ENCODE measurements at places on chromosomes 7 and 10.
A peak's percentile ranks its signal among the peaks of the same experiment; 100 is the strongest.

DNA sequence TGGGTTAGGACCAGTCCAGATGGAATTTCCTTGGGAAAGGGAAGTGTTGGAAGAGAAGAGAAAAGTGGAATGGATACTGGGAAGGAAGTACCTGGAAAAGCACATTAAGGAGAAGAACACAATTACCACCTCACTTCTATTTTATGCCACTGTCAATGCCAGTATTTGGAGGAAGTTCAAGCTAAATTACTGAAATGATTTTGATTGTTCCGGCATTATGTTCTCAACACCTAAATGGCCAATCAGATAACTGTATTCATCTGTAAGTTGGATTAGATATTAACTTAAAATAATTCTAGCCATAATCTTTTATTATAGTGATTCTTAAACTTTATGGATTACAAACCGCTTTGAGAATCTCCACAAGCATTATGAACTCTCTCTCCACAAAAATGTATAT, 7.3 kb downstream of the NPVF start:
- DNase-seq: no peak

DNA sequence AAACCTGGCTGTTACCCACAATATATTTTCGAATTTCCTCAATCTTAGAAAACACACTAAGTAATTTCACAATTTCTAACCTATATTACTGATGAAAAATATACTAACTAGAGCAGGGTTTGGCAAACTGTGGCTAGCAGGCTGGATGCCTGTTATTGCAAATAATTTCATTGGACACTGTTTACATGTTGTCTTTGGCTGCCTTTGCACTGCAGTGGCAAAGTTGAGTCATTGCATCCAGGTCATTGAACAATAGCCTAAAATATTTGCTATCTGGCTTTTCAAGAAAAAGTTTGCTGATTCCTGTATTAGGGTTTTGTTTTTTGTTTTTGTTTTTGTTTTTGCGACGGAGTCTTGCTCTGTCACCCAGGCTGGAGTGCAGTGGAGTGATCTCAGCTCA, 47.2 kb downstream of the KIF11 start:
- DNase-seq: no peak

GRCh38 chr7:158588085-158588877, 658 bp upstream of the PTPRN2 start:
- DNase-seq: no peak

- no peak for DNase-seq
Measured at GRCh38 chr10:118311505-118311904, 30.6 kb downstream of the FAM204A start.

DNA sequence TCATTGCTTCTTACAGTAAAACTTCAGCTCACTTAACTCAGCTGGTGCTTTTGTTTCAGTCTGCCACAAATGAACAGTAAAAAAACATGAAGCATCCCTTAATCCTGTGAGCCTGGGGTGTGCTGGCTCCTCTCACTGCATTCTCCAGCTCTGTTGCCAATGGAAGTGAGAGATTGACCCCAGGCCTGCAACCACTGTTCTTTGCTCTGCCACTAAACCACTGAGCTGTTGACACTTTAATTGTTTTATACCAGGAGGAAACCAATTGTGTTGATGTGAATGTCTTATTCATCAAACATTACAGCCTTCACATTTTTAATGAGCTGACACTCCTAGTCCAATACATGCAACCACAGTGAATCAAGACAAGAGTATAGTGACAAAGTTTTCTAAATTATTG, 69.4 kb upstream of the FZD1 start:
- no peak for DNase-seq

- DNase-seq: no peak
Measured at GRCh38 chr7:101542527-101543241, 86.4 kb downstream of the MYL10 start.

- no peak for DNase-seq
Measured at GRCh38 chr7:125926621-125927020, 997.0 kb upstream of the POT1 start.

- no peak for DNase-seq
Measured at GRCh38 chr10:71661060-71661622, 58.4 kb downstream of the C10orf105 start.

DNA sequence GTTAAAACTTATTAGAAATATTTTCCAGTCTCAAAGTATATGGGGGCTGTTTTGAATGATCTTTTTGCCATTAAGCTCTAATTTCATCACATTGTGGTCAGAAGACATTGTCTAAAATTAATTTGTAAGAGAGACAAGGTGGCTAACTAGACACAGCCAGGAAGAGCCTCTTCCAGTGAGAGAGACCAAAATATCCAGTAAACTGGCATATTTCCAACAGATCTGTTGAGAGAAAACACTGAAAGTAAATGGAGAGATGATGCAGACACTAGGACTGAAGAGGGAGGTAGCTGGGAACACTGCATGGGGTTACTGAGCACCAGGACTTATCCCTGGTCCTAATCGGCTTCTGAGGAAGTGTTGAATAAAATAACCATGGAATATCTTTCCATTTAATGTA, 101.5 kb upstream of the TAS2R16 start:
- DNase-seq: no peak

GRCh38 chr10:51960494-51960895, 261.1 kb upstream of the CSTF2T start:
- DNase-seq: peak; percentile 15

GRCh38 chr7:18426564-18427226, 68.9 kb upstream of the HDAC9 start:
- no peak for DNase-seq

- no peak for DNase-seq
Measured at GRCh38 chr10:20446561-20447193, 450.4 kb downstream of the NEBL start.

DNA sequence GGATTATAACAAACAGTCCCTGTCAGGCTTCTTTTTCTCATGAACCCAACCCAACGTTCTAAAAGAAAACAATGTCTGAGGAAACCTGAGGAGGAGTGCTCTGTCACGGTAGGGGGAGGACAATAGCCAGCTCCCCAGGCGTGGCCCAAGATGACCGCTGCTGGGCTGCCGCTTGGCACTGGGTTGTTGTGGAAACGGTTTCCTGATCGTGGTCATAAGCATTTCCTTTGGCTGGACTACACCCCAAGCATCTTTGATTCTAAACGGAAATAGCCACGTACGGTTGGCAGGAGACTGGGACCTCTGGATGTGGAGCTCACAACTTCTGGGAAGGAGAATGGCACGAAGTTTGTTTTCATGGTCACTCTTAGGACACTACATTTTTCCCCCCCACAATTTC, 30.4 kb upstream of the DMBT1 start:
- no peak for DNase-seq

- DNase-seq: no peak
Measured at GRCh38 chr10:121998462-121998861, 9.5 kb downstream of the TACC2 start.

GRCh38 chr7:158311791-158312190, 275.8 kb downstream of the PTPRN2 start:
- DNase-seq: no peak

DNA sequence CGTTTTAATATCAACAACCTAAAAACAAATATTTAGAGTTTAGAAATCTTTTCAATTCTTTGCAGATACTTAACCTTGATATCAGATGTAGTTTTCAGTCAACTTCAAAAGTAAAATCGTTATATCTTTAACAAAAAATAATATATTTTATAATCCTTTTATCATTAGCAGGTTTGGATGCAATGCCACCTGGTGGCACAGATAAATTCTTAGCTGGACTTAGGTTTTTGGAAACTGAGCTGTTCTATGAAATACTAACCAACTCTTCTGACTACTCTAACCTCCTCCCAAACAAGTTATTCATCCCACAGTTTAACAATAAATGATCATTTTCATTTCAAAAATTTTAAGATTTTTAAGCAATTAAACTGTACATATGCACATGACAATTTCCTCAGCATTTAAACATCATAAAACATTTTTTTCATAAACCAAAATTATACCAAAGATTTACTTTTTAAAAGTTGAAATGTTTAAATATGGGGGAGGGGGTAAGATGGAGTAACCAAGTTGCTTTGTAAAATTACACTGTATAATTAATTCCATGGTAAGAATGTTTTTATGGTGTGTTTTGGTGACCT, 56.9 kb downstream of the HIBADH start:
- DNase-seq: no peak

GRCh38 chr7:88014581-88014980, 80.5 kb downstream of the ADAM22 start:
- DNase-seq: no peak

- DNase-seq: peak; percentile 55
Measured at GRCh38 chr10:21497177-21497807, 28.2 kb downstream of the SKIDA1 start.

DNA sequence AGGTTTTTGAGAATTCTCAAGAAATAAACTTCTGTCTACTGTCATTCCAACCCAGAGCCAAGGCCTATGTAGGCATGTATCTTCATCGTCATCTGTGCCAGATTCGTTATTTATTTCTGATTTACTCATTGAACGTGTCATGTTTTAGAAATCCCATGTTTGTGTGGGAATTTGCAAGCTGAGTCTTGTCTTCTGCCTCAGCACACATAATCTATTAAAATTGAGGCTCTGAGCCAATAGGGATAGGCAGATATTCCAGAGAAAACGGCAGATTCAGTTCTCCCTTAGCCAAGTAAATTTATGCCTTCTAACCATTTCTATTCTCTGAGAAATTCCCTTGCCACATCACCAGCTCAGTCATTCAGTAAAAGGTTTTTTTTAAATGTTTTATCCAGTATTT, 444.6 kb downstream of the REEP3 start:
- DNase-seq: no peak

DNA sequence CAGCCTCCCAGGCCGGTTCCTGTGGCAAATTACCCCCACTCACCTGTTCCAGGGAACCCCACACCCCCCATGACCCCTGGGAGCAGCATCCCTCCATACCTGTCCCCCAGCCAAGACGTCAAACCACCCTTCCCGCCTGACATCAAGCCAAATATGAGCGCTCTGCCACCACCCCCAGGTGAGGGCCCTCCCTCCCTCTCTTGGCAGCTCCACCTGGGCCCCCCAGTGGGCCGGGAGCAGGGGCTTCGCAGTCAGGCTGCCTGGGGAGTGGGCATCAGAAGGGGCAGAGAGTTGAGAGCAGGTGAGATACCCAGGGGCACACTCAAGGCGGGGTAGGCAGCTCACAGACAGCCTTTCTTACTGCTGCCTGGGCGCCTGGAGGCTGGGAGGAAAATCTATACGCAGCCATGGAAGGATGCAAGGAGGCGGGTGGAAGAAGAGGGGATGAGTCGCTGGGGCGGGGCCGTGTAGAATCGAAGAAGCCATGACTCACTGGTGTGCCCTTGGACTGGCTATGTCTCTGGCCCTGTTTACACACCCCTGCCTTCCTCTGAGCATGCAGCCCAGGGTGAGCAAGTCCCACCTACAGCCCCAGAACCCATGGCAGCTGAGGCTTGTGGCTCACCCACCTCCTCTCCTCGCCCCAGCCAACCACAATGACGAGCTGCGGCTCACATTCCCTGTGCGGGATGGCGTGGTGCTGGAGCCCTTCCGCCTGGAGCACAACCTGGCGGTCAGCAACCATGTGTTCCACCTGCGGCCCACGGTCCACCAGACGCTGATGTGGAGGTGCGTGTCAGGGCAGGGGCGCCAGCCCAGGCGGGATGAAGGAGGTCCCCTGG, 48.6 kb upstream of the PPIF start:
- peak; percentile 82 for DNase-seq

- DNase-seq: no peak
Measured at GRCh38 chr7:104113788-104114187, 94.0 kb downstream of the ORC5 start.

DNA sequence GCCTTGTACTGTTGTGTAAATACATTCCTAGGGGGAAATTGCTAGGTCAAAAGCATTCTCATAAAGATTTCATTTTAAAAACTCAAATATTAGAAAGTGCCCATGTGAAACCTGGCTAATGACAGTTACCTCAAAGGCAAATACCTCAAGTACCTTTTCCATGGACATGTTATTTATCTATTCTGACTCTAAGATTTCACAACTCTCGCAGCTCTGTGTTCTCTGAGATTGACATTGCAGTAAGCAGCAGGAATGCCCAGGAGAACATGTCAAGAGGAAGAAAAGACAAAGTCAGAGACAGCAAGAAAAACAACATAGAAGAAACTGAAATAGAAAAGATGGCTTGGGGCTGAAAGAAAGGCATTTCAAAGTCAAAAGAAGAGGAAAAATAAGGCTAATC, 187.4 kb downstream of the CYP26A1 start:
- DNase-seq: no peak

DNA sequence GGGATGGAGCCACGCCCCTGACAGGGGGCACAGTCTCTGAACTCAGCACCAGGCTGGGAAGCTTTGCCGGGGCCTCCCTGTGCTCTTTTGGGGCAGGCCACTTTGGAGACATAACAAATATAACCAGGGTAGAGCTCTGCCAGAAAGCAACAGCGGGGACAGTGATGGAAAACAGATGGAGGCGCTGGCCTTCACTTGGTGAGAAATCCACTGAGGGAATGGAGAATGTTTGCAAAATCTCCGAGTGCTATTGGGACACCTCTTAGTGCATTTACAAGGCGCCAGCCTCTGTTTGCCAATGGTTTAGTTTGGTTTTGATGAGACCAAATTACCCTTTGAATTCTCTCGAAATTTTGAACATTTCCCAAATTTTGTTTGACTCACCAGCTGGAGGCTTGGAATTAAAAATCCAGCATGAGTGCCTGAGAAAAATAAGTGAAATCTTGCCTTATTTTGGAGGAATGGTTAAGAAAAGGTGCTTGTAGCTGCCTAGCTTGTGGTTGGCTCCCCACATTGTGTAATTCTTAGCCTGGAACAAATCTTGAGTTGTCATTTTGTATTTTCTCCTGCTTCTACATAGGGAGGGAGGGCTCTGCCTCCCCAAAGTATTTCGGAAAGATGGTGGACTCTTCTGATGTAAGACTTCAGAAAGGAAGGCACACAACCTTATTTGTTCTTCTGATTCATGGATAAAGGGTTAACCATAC, 980.5 kb downstream of the LRMDA start:
- DNase-seq: no peak

DNA sequence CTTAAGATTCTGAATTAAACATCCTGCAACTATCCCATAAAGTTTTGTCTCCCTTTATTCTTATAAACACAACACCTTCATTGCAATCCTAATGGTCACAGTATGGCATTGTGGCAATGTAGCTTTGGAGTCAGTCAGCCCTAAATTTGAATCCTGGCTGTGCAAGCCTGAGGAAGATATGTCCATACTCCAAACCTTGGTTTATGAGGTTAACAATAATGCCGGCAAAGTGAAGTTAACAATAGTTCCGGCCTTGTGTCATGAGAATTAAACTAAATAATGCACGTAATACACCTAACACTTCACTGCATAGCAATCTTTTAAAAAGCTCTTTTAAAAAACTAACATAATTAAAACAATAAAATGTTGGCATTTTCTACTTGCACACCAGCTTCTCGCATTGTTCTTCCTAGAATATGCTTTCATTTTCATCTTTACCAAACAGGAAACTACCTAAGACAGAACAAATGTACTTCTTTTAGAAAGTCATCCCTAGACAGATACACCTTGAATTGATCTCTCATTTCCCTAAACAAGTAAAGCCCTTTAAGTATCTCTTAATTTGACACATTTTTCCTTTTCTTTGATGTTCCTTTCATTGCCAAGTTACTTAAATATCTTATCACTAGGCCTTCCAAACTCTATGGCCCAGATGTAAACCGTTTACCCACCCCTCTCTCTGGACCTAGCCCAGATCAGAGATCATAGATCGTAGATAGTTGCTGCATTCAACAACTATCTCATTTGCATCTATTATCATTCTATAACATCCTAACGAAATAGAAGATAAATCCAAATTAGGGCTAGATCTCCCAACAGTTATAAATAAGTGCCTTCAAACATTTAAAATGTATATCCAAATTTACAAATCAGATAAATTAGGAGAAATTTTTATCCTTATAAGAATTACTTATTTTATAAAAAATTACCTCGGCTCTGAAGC, 66.7 kb downstream of the CREB3L2 start:
- DNase-seq: no peak

All from HS-27A (cell line).